ENCODE measurements at places on chromosomes 4 and X.

DNA sequence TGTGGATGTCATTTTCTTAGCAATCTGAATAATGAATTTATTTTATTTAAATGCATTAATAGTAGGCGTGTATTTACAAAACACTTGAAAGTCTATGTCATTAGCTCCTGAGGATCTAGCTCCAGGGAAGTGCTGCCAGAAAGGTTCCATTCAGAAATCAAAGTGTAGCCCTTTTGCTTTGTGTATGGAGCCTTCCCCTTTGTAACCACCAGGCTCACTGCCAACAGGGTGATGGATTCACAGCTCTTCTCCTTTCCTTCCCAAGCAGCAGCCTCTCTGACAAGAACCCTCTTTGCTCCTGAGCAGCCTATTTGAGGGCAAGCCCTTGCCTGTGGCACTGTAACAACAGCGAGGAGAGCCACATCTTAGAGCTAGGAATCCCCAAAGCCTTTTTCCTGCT, 286.0 kb upstream of the RASGEF1B start:
- DNase-seq = no peak

DNA sequence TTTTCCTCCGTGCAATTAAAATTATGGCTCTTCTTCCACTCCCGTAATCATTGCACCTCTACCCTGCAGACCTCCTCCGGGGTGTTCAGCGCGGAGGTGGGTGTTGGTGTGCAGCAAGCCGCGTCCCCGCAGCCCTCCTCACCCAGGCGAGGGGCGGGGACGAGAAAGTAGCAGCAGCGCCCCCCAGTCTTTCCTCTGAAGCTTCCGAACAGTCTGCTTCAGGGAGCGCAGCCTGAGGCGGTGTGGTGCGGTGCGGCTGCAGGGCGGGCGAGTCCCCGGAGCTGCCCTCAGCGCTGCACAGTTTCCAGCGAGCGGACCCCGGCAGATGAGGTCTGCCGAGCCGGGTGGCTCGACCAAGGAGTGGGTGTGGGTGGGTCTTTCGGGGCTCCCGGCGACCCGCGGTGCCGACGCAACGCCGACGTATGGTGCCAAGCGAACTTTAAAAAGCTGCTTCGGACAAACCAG, at the start of gene FRAS1:
FRAS1 (plus strand) TSS at position 189 of the 465 bp plus-strand sequence. CDS start 687 bp downstream, outside the sequence.
- no peak for DNase-seq

- no peak for DNase-seq
Observed at GRCh38 chrX:7158468-7158990, 10.6 kb upstream of the PUDP start.

- no peak for DNase-seq
Observed at GRCh38 chr4:167541286-167541685, 307.0 kb upstream of the SPOCK3 start.

- no peak for DNase-seq
Observed at GRCh38 chr4:124948976-124949597, 236.6 kb upstream of the ANKRD50 start.

- DNase-seq = no peak
Observed at GRCh38 chrX:123153846-123154335, 30.2 kb upstream of the GRIA3 start.

DNA sequence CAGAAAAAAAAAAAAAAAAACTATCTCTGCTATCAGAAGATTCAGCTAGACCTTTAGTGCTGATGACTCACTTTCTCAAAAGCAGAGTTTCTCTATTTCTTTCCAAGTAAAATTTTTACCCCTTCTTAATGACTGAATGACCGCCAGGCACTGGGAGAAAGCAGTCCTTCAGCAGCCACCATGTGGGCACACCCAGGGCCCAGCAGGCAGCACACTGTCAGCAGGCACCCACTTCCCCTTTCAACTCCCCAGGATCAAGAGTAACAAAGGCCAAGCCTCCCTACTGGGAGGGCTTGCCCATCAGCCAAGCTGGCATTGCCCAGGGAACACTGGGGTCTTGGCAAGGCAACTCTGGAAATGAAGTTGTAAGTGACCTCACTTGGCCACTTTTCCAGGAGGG, 201.9 kb upstream of the MAMLD1 start:
- DNase-seq = no peak

DNA sequence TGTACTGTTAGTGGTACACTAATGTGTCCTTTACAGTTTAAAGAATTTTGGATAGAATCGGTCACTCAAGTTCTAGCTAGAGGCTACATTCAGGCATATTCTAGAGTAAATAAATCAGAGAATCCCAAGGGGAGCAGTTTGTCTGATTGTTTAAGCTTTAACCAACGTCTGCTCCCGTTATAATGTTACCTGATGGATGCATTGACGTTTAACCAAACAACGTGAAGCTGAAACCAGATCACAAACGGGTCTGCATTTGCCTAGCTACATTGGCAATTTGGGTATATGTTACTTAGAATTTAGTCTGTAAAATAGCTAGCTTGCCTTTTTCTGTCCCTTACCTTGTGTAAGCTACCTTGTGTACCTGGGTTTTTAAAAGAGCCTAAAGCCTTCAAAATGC, 1.6 kb downstream of the PI4K2B start:
- no peak for DNase-seq

DNA sequence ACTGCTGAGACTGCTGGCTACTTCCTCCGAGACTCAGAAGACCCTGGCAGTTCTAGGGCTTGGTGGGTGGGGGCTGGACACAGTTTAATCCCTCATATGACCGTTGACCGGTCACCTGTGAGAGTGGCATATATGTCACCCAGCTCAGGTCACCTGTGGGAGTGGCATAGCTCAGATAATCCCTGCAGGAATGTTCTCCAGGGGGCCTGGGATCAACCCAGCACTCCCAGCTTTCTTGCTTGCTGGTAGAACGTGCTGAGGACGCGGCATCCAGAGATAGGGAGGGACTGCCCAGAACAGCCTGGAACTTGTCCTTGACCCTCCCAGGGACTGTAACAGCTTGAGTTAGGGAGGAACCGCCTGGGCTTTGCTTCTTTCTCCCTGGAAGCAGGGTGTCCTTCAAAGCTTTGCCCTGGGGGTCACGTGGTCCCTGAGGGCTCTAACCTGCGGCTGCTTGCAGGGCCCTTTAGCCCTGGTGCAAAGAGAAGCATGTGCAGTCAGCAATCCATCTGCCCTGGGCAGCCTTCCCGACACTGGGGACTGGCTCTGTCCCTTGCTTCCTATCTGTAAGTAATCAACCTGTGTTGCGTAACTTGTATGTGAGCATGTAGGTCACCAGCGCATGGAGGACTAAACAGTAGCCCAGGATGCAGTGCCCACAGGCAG, 55.3 kb downstream of the ZFYVE28 start:
- no peak for DNase-seq

DNA sequence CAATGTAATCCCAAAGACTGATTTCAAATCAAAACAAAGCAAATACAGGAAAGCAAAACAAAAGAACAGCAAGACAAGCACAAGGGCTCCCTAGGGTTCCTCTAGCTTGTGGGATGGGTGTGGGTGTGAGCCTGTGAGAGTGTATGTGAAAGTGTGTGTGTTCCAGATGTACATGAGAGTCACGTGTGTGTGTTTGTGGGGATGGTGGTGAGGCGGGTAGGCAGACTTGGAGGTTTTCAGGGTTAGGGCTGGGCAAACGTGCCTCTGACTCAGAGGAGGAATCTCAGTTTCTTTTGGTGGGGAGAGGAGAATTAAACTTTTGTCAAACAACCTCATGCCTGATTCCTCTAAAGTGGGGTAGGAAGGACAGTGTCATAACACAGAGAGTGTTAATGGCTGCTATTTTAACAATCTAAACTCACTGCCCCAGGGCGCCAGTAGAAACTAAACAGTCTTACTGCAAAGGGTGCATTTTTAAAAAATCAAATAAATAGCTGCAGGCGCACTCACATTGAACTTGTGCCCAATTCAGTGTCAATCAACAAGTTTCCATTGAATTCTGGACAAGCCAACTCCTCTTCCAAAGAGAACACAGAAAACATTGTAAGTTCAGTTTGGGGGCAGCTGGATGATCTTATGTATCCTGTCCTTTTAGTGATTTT, 51.8 kb downstream of the CHRDL1 start:
- no peak for DNase-seq

GRCh38 chrX:119177278-119177677, 49.7 kb upstream of the KIAA1210 start:
- DNase-seq = no peak

- no peak for DNase-seq
Observed at GRCh38 chr4:81792521-81792920, 320.8 kb upstream of the RASGEF1B start.

DNA sequence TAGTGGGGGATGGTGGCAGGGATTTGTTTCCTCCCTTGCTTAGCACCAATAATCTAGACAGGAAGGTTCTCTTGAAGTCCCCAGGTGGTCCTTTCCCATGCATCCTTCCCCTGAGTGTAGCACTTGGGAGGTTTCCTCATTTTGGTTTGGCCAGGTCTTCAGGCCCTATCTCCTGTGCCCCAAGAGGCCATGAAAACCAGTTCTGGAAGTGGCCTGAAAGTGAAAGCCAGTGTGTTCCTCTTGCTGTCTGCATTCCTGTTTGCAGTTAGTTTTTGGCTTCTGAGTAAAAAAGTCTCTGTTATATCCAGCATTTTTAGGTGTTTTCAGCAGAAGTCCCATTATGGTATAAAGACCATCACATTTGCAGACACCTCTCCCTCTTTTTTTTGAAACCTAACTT, 59.5 kb downstream of the MTM1 start:
- no peak for DNase-seq

DNA sequence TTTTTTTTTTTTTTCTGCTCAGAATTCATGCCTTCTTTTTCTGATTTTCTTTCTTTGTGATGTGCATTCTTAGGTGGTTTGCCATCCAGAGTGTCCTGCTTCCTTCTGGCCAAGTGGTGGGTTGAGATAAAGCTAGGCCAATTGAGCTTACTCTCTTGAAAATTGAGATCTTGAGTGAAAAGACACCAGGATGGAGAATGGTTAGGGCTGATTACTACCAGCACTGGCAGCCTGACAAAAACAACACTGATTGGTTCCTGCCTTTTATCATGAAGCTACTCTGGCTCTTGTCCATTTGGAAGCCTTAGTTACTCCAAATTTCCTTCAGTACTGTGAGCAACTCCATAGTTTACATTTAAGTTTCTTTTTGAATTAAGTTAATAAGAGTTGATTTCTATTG, 404.0 kb downstream of the PPARGC1A start:
- no peak for DNase-seq

GRCh38 chrX:30217465-30217864, 2.1 kb downstream of the MAGEB2 start:
- no peak for DNase-seq

GRCh38 chrX:109889289-109890006, 113.5 kb upstream of the TMEM164 start:
- no peak for DNase-seq

GRCh38 chr4:52265781-52266525, 214.8 kb downstream of the SPATA18 start:
- DNase-seq = no peak

GRCh38 chr4:5517372-5517771, 191.0 kb downstream of the EVC2 start:
- DNase-seq = no peak

DNA sequence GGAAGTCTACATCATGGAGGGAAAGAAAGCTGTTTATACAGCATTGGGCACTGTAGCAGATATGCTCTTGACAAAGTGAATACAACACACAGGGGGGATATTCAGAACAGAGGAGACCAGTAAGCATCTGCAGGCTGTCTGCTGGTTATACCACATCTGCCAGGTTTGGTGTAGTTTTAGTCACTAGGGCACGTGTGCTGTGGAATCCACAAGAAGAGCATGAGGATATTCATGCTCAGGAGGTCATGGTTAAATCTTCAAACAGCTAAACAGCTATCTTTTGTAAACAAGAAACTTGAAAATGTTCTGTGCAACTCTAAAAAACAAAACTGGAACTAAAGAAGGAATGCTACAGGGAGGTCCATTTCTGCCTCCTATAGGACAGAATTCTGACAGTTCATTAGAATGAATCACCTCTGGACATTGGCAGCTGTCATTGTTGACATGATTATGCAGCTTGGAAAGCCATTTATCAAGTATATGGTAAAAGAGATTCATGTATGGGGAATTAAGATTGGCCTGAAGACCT, 175.8 kb downstream of the RCHY1 start:
- no peak for DNase-seq

GRCh38 chrX:10397349-10397748, 223.0 kb downstream of the MID1 start:
- DNase-seq = no peak

- no peak for DNase-seq
Observed at GRCh38 chr4:13496605-13497004, 12.5 kb upstream of the RAB28 start.

DNA sequence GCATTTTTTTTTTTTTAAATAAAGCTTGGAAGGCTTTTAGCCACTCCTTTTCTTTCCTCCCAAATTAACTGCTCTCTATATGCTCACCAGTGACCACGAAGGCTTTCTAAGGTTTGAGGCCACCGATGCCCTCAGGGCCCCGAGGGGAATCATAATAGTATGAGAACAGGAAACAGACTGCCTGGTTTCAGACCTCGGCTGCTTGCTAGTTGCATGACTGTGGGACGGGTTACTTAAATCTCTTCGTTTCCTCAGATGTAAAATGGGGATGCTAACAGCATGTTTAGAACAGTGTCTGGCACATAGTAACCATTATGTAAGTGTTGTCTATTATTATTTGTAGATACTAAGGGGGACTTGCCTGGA, 3.6 kb downstream of the LINC00632 start:
- no peak for DNase-seq

DNA sequence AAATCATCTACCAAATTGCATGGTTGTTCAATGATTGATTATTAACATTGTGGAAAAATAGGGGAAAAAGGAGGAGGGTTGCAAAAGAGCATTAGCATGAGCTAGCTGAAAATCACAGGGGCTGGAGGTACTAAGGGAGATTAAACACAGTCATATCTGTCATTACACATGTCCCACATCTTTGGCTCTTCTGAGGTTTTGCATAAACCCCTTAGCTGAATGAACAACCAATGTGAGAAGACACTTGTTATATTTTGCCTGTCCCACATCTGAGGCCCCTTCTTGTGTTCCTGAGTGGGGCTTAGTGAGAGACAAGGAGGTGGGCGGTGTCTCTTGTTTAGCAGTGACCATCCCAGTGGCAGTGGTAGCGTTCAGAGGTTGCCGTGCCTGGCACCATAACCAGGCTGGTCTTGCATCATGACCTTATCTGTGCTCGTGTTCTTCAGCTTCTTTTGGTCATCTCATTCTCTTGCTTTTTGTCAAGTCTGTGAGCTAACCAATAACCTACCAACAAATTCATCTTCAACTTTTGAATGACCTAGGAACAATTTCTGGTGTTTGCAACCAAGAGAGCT, 95.6 kb downstream of the MID1IP1 start:
- DNase-seq = no peak

DNA sequence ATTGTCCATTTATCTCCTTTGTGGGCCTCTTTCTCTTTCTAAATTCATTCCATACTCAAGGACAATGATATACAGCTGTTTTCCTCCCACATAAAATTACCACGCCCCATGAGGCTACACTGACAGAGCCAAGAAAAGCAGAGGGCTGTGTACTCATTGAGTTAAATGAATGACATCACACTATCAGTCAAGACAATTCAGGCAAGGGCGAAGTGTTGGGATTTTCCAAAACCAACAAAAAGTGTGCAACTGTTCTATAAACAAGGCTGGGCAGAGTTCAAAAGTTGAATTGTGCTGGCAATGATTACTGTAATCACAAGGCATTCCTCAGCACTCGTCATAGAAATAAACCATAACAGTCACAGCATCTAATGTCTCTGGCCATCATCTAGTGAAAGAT, 799.6 kb upstream of the DIAPH2 start:
- DNase-seq = no peak

GRCh38 chrX:150573106-150573505, 4.7 kb downstream of the MTM1 start:
- no peak for DNase-seq

- DNase-seq = no peak
Observed at GRCh38 chr4:84258905-84259830, 239.9 kb downstream of the NKX6-1 start.

All from omental fat pad (tissue), 4 donors.